ENCODE measurements at places on chromosomes 7 and 10.
A peak's percentile ranks its signal among the peaks of the same experiment; 100 is the strongest.

DNA sequence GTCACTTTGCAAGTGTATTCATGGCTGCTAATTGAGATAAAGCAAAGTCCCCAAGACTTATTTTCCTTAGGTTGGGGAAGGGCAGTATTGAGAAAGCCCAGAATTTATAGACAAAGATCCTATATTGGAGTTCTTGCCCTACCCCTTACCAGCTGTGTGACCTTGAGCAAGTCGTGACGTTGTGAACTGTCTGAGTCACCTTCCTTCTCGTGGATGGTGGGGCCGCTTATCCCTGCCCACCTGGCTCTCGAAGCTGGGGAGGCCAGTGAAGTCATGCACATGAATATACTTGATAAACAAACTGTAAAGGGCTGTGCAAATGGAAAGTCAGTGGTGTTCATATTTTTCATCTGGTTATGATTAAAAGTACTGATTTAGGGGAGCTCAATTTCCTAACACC is 127.4 kb downstream of the TACC2 start:
- no peak for DNase-seq

GRCh38 chr10:50231515-50232260 is 19.6 kb downstream of the ASAH2 start:
- DNase-seq: no peak

DNA sequence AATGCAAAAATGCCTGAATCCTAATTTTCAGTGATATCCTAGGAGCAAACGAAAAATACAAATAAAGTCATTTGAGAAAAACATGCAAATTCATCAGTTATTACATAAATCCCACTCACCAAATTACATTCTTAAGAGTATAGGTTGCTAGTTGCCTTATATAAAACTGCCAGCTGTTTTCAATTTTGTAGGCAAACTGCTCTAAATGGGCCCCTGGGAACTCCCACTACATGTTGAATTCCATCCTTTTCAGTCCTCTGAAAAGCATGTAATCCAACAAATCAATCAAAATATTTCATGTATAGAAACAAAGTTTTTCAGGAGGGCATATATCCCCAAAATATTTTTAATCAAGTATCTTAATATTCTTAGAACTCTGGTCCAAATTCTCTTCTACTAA is 2.1 kb upstream of the JMJD1C start:
- no peak for DNase-seq

DNA sequence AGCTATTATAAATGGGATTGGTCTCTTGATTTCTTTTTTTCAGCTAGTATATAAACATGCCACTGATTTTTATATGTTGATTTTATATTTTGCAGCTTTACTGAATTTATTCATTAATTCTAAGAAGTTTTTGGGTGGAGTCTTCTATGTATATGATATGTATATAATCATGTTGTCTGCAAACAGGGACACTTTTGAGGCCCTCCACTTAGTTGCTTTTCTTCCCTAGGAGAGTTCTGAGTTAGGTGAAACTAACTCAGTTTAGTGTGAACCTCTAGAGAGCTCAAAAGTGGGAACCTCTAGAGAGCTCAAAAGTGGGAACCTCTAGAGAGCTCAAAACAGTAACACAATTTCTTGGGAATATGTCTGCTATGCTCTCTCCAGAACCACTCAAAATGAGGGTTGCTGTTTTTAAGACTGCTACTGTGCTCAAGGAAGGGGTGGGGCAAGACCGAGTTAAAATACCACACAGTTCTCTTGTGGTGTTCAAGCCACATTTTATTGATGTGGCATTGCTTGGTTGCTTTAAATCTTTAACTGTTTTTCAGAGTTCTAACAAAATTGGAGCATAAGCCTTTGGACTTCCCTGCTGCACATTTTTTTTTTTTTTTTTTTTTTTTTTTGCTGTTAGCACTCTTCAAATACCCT is 13.2 kb downstream of the CCDC7 start:
- DNase-seq: no peak

DNA sequence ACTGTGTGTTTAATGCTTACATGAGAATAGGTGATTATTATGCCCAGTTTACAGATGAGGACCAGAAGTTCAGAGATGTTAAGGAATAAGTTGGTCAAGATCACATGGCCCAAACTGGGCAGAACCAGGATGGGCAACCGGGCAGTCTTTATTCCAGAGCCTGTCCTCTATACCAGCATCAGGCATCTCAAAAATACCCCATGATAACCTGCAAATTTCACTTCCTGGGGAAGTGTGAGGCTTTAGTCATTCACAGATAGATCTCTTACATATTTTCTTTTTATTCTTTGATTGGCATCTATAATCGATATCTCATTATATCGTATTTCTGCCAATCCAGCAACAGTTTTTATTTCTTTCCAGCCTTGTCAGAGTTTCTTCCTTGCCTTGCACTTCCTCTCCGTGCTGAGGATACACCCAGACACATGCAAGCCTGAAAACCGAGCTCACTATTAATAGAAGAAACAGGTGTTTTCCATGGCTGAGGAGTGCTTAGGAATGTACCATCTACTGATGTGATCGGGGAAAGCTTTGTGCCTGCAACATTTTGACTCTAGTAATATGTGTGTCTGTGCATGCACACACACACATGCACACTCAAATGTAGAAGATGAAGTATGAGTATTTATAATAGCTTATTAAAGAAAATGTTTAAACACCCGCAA is 82.4 kb downstream of the CREM start:
- no peak for DNase-seq

DNA sequence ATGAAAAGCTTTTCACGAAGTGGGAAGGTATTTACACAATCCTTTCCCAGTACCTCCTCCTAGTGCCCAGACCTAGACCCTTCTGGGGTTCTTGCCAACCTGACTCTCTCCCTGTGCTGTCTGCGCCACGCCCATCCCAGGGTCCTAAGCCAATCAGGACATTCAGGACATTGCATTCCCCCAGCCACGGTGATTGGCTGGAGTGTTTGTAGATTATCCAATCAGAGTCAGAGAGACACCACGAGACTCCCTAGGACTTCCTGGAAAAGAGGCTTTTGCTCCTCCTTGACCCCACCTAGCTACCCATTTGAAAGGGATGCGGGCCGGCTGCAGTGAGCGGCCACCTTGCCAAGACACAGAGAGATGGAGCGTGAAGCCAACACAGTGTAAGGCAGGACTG is 3.5 kb upstream of the GDF2 start:
- DNase-seq: no peak

GRCh38 chr10:131896403-131896802 is 4.4 kb upstream of the PPP2R2D start:
- no peak for DNase-seq

GRCh38 chr10:72503241-72503640 is 122.6 kb downstream of the MICU1 start:
- no peak for DNase-seq

- DNase-seq: peak; percentile 10
Observed at GRCh38 chr10:113520690-113521474, 32.0 kb upstream of the HABP2 start.

DNA sequence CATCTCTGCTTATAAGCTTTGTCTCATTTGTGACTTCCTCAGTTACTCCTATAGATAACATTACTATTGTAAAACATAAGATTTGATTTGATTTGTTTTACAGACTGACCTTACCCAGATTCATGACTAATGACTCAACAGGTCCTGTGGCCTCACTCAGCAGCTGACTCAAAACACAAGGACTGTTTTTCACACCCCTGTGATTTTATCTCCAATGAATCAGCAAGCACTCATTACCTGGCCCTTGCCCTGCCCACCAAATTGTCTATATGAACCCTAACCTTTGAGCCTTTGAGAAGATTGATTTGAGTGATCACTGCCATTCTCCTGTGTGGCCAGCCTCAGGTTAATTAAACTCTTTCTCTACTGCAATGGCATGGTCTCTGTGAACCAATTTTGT is 1064.6 kb upstream of the LRRTM3 start:
- DNase-seq: no peak

DNA sequence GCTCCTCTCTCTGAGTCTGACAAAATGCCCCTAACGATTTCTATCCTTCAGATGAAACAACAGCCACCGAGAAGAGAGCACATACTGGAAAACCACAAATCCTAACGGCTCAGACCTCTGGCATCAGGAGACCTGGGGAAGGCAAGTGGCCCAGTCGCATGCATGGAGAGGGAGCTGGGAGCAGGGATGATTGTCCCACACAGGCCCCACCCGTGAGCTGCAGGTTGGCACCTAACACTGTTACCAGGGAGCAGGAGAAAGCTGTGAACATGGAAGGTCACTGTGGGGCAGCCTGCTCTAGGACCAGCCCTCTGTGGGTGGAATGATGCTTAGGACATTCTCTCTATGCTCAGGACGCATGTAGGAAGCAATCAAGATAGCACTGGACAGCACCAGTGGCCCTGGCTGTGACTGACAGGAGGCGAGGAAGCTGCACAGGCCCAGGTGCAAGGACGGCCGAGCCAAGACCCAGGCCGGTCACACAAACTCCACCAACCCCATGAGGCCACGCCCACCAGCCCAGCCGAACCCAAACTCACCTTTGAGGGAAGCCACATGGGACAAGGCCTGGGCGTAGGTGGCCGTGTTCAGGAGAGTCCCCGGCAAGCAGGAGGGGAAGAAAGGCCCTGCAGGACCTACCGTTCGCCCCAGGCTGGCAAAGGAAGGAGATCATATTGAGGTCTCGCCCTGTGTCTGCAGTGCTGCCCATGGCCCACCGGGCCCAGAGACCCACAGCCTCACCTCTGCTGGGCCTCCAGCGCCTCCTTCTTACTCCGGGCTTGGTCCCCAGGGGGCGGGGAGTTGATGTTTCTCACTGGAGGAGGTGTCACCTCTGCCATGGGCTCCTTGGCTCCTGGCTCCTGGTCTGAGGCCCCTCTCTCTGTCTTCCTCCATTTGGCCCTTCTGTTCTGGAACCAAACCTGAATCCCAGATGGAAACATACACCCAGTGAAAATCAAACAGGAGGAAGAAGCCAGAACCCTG is 9.7 kb downstream of the DRGX start:
- DNase-seq: no peak

- DNase-seq: no peak
Observed at GRCh38 chr10:92047215-92047614, 123.6 kb downstream of the BTAF1 start.

- DNase-seq: no peak
Observed at GRCh38 chr10:67471022-67471421, 225.0 kb downstream of the CTNNA3 start.

DNA sequence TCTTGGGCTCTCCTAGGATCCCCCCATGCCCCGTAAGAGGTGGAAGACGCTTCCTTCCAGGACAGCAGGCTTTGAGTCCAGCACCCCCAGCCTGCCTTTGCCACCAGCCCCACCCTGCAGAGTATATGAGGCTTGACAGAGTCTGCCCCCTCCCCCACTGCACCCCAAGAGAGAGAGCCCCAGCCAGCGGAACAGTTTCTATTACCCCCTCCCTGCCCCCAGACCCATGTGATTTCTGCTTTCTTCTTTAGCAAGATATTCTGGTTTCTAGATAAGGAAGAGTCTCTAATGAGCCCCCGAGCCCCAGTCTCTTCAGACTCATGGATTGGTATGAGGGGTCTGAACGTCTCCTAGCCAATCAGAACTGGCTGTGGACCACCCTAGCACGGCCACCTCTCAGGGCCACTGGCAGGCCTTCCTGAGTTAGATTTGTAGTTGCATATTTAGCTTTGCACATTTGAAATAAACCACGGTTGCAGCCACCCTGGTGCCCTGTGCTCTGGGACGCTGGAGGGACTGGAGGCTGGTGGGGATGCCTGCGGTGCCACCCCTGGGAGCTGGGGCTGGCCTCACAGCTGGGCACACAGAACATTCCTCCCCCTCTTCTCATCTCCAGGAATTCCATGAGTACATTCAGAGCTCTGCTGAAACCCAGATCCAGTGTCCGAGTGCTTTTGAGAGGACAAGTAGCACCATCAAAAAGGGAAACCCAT is 3.0 kb upstream of the SH2B2 start:
- no peak for DNase-seq

DNA sequence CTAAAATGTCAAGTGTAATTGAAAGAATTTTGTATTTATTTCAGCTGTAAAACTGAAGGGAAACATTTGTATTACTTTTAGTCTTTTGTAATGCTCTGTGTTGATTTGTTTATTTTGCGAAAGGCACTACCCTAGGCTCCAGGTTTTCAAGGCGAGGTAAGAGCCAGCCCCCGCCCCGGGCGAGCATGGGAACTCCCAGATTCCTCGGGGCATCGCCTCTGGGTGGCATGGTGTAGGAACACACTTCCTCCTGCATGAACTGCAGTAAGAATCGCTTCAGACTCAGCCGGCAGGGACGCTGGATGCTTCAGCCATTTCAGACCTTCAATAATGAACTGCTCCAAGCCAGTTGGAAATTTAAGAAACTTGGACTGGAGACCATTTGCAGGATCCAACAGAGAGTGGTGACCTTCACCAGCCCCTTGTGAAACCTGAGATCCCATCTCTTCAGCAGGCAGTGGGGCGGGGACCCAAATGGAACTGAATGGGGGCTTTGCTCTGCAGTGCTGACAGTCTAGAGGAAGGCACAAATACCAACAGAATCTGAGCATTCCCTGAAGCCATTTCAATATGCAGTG is 544.3 kb upstream of the MGMT start:
- DNase-seq: no peak

GRCh38 chr7:102125127-102125596 is 161.5 kb upstream of the SH2B2 start:
- peak; percentile 50 for DNase-seq

GRCh38 chr10:77390481-77390891 is 247.1 kb downstream of the KCNMA1 start:
- no peak for DNase-seq

- no peak for DNase-seq
Observed at GRCh38 chr7:17530244-17530643, 231.8 kb downstream of the AHR start.

DNA sequence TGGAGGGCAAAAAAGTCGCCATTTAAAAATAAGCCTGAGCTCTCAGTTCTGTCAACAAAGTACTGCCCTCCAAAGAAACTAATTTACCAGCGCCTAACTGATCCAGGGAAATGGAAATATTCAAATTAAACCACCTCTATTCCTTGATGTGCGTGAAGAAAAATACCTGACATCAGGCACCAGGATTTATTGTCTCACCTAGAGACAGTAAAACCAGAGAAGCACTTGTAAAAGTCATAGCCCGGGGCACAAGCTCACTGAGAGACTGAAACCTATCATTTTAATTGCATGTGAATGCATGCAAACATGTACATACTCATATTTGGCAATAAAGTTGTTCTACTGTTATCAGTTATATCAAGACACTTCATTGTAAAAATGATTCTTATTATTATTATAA is 147.3 kb upstream of the VSTM2A start:
- DNase-seq: no peak

GRCh38 chr10:36880898-36881297 is 244.5 kb upstream of the ANKRD30A start:
- no peak for DNase-seq

DNA sequence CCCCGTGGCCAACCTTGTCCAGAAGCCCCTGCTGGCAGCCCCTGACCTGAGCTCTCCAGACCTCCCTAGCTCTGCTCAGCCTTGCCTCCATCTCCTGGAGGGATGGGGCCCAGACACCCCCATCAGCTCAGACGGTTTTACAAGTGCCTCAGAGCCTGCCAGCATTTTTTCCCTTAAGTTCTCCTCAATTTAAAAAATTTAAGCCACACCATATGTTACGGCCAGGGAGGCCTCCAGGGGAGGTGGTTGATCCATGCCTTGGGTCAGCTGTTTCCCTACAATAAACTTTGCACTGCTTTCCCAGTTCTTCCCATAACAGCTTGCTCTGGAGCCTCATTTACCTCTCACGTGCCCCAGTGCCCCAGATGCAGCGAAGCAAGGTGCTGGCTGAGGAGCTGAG is 143.5 kb downstream of the RGS10 start:
- DNase-seq: no peak
